ENCODE measurements at places on chromosomes 5 and 9.

GRCh38 chr9:130536701-130537107 lies 42.7 kb upstream of the FUBP3 start:
- DNase-seq, result no peak

DNA sequence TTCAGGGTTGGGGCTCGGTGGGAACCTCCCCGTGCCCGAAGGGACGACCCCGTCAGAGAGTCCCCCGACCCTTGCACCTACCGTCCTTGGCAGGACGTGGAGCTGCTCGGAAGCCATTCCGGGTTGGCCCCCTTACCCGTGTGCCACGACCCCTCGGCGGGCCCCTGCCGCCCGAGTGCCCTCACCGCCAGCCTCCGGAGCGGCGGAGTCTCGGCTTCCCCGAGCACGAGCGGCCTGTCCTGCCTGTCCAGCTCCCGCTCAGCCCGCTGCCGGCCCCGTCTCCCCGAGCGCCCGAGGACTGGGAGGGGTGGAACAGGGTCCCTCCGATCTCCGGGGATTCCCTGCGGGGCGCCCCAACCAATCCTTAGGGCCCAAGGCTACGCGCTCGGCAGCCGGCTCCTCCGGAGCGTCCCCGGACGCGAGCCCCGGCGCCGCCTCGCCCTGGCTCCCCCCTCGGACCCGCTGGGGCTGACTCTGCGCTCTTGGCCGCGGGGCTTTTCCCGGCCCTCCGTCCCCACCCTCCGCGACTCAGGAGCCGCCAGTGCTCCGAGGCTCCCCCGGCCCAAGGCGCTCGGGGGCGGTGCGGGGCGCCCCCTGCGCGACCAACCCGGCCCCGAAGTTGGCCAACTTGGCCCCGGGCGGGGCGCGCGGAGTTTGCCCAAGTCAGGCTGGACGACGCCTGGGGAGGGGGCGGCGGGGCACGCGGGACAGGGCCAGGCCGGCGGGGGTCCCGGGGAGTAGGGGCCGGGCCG lies 654 bp downstream of the ADAMTS2 start:
- DNase-seq, result no peak

- DNase-seq, result no peak
Observed at GRCh38 chr5:59208474-59208873, 625.6 kb downstream of the RAB3C start.

- no peak for DNase-seq
Observed at GRCh38 chr5:146568161-146568560, 52.2 kb upstream of the GPR151 start.

DNA sequence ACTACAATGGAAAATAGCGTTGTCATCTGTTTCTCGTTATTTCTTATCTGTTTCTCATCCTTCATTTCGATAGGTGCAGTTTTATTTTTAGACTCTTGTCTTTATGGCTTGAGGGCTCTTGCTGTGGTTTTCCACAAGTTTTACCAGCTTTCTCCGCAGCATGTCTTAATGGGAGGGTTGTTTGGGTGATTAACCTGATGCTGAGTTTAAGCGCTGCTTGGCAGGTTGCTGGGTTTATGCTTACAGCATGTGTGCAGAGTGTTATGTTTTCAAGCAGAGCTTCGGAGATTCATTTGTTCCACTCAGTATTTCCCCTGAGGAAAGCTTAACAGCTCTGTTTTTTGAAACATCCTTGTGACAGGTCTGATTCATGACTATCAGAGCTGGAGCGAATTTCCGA lies 154.0 kb downstream of the SLC12A2 start:
- no peak for DNase-seq

DNA sequence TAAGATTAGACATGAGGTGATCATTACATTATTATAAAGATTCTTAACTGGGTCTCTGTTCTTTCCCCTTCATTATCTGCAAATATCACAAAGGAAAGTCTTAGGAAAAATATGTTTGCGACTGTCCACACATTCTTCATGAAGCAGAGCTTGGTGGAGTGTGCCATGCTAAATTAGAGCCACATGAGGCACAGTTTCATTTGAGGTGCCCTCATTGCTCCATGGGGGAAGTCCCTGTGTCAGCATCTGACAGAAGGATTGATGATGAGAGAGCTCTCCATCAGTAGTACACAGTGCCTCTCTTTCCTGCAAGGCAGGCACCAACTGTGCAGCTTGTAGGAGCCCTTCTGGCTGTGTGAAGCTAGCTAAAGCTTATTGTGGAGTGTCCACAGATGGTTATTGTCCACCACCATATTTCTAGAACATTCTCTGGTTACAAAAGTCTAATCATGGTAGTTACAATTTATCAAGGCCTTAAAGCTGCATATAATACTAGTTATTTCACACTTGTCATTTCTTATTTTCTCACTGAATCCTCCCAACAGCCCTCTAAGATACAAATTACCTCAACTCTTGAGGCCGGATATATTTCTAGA lies 63.9 kb downstream of the C9orf152 start:
- DNase-seq, result no peak

GRCh38 chr5:125463466-125464092 lies 717.1 kb upstream of the ZNF608 start:
- no peak for DNase-seq

GRCh38 chr9:135061441-135061840 lies 26.0 kb upstream of the OLFM1 start:
- no peak for DNase-seq

DNA sequence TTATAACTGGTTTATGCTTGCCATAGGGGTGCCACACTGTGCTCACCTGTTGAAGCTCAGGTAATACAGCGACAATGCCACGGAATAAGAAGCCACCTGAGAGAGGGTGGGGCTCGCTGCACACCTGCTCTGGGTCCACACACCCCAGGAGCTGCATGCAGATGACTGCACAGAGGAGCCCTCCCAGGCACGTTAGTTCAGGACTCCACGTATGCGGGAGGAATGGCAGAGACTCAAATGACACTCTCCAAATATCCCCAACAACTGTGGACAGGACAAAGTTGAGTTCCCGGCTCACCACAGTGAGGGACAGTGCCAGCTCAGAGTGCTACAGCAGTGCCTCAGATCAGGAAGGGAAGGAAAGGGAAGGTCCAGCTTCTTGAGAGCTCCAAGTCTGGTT lies 5.8 kb upstream of the FCN1 start:
- no peak for DNase-seq

- no peak for DNase-seq
Observed at GRCh38 chr5:147547730-147548129, 37.9 kb upstream of the DPYSL3 start.

GRCh38 chr9:82805027-82805426 lies 257.9 kb downstream of the RASEF start:
- DNase-seq, result no peak

GRCh38 chr9:11312966-11313365 lies 700.2 kb upstream of the PTPRD start:
- DNase-seq, result no peak

DNA sequence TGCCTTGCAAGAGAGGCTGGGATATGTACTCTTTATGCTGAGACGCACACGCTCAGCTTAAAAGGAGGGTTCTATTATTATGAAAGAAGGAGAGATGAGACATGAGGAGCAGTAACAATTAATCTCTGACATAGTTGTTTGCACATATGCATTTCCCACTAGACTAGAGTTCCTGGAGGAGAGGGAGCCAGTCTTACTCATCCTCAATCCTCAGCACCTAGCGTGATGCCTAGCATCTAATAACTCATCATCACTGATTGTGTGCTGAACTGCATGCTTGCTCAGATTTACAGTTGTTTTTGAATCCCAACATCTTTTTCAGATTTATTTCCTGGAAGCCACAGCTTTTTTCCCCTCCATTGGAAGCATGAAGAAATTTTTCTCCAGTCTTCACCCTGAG lies 35.5 kb downstream of the GCNT4 start:
- DNase-seq, result no peak

- no peak for DNase-seq
Observed at GRCh38 chr9:89808076-89808755, 203.4 kb downstream of the GADD45G start.

- no peak for DNase-seq
Observed at GRCh38 chr9:102483651-102484050, 511.5 kb upstream of the CYLC2 start.

- peak; percentile 4 for DNase-seq
Observed at GRCh38 chr5:147303976-147304375, 69.2 kb downstream of the STK32A start.

DNA sequence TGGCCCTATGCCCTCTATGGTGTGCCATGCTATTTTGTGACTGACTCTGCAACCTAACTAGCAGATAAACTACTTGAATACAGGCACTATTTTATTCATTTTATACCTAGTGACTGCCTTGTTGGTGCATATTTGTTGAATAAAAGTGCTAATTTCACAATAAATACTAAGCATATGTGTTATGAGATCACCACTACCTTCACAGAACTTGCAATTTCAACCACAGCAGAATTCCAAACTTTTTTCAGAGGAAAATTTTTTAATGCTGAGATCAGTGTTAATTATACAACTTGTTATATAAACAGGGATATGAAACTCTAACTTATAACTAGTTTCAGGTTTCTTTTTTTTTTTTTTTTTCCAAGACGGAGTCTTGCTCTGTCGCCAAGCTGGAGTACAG lies 94.8 kb downstream of the NR3C1 start:
- DNase-seq, result no peak

DNA sequence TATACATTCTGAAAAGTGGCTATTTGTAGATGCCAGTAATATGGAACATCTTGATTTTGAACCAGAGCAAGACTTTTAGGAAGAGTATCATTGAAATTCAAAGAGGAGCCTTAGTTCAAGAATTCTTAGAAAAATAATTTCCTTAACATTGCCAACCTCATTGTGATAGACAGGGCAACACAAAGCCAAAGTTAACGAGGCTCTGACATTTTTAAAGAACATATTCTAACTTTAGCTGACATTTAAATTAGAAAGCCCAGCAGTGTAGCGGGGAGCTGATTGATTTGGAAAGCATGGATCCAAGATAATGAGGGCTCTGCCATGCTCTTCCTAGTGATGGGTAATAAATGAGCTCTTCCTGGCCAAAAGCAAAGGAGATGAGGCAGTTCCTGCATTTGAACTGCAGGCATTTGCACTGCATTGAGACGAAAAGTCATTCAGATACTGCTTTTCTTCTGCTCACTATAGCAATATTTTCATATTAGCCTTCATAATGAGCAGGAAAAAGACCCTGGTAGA lies 325.0 kb downstream of the ARHGEF28 start:
- no peak for DNase-seq

GRCh38 chr5:146528236-146528635 lies 12.2 kb upstream of the GPR151 start:
- no peak for DNase-seq

- no peak for DNase-seq
Observed at GRCh38 chr5:92729088-92729487, 851.9 kb downstream of the NR2F1-AS1 start.

DNA sequence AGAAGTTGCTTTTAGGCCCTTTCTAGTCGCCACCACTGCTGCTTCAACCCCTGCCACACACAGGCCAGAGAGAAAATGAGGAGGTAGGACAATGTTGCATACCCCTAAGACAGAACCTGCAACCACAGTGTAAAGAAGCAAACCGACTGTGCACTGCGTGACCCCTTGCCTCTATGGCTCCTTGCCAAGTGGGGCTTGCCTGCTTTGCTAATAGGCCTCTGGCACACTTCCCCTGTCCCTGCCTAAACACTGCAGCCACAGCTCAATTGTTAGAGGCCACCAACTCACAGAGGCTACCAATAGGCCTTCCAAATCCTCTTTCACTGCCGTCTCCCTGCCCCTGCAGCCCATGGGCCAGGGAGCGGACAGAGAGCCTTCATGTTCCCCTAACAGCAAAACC lies 280.1 kb downstream of the CDH10 start:
- DNase-seq, result no peak

DNA sequence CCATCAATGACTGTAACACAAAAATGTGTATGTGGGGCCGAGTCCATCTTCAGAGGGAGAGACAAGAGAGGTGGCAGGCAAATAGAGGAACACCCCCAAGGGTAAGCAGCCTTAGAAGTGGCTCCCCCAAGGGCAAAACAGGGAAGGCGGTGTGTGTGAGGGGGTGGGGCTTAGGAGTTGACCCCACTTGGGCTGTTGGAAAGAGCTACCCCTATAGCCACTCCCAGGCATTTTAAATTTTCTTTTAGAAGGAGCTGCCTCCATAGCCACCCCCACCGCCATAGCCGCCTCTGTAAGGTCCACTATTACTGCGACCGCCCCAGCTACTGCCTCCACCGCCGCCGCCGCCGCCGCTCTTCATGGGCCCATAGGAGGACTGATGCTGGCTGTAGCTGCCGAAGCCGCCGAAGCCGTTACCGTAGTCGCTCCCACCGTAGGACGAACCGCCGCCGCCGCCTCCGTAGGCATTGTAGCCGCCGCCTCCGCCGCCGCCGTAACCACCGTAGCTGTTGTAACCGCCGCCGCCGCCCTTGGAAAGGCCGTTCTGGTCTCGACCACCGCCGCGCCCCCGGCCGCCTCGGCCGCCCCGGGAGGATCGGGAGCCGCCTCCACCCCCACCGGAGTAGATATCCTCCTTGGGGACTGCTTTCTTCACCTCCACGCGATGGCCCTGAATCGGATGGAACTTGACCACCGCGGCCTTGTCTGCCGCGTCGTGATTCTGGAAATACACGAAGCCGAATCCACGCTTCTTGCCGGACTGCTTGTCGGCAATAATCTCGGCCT lies 1.1 kb downstream of the HNRNPA0 start:
- DNase-seq, result no peak

DNA sequence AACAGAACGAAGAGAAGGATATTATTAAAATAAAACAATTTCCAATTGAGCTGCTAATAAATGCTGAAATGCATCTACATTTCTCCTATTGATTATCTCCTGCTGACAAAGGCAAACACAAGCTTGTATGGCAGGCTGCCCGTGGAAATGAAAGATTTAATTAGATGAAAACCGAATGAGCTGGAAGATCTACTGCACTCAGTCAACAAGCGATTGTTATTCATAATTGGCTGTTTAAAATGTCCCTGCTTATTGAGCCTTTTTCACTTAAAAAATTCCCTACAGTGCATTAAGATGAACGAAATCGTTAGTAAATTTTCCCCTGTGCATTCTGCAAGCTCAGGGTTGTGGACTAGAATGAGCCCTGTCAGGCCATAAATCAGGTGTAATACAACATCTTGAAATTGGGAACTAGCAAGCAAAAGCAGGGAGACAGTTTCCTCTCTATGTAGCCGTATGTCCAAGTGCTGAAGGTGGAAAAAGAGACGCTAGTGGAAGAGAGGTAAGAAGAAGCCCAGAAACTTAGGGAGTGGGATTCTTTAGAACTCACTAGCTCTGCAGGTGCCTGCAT lies 28.5 kb upstream of the KIF4B start:
- no peak for DNase-seq

DNA sequence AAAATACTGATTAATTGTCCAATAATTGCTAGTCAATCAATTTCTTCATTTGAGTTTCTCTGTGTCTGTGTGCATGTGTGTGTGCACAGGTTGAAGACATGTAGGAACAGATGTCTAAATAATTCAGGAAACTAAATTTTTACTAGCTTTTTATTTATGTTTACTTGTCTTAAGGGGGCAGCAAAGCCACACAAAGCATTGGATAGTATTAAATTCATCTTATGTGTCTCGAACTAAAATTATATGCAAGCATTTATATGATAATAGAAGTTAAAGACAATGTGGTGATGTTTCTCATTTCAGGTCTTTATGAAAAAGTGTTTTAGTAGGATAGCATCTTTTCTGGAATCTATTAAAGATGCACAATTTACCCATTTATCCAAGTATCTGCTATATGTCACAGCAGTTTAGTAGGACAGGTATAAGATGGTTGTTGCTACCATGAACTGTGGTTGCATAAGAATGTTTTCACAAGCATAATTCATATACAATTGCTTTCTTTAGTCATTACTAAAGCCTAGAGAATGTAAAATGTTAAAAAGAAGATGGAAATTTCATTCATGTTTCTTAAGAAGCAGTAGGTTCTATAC lies 784.6 kb upstream of the NUDT12 start:
- no peak for DNase-seq

GRCh38 chr5:34496260-34496691 lies 159.9 kb upstream of the RAI14 start:
- DNase-seq, result no peak
